ENCODE measurements at places on chromosomes 4 and X.

GRCh38 chrX:13007519-13008188, 32.7 kb downstream of the TMSB4X start:
- no peak for DNase-seq

GRCh38 chr4:97828646-97829045, 314.6 kb downstream of the STPG2 start:
- no peak for DNase-seq

DNA sequence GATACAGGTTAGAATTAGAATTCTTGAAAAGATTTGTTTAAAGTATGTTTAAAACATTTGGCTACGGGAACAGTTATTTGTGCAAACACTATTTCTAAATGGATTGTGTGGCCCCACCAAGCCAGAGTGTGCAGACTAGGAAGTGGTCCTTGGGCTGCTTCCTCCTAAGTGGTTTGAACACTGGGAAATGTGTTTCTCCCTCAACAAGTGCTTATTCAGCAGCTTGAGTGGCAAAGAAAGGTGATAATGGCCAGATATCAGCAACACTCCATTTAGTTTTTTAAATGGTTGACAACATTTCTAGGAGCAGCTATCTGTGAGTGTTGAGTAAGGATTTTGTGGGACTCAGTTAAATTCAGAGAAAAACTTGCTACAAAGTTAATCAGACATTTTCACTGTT, 141.4 kb upstream of the LNX1 start:
- no peak for DNase-seq

- DNase-seq = no peak
Measured at GRCh38 chr4:119132306-119132705, 3.3 kb upstream of the MYOZ2 start.

- no peak for DNase-seq
Measured at GRCh38 chrX:71504346-71504745, 28.6 kb upstream of the OGT start.

DNA sequence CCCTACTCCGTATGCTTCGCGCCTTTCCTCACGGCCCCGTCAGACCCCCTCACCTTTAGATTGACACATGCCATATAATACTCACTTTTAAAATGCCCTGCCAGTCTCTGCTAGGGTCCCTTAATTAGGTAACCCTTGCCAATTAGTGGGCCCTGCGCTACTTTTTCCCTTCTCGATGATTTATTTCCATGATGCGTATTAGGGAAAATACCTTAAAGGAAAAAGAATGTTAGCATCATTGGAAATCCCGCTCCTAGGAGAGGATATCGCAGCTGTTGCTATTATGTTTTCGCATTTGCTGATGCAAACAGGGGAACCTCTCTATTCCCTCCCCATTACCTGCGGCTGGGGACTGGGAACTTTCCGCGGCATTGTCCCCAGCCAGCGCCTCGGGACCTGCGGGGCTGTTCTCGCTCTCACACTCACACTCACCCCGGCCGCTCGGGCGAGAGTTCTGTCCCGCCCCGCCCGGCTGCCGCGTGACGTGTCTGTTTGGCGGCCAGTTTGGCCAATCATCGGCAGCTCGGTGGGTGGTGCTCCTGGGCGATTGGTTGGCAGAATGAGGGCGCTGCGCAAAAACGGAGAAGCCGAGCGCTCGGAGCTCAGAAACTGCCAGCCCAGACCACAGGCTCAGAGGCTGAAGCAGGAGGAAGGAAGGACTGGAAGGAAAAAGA, at the start of gene PCDH10:
Gene PCDH10 (plus strand): TSS at position 605 of the 674 bp plus-strand sequence. CDS start 847 bp downstream, outside the sequence.
- peak; percentile 81 for DNase-seq

DNA sequence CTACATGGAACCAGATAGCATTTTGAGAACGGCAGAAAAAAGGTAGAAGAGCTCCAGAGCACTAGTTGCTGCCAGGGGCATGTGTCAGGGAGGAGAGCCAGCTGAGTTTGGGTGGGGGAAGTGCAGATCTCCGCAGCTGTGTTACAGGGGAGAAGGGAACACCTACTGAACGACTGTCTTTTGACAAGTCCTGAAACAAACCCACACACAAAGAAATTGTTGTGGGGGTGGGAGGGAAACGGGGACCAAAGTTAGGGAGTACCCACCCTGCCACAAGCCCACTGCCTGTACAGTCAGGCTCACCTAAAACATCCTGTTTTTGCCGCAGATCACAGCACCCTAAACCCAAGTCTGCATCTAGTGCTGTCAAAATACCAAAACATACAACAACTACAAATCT, 55.5 kb downstream of the LEF1 start:
- DNase-seq = no peak

- DNase-seq = no peak
Measured at GRCh38 chr4:86967798-86968197, 33.0 kb downstream of the AFF1 start.

- no peak for DNase-seq
Measured at GRCh38 chr4:1401409-1402020, 4.7 kb downstream of the NKX1-1 start.

DNA sequence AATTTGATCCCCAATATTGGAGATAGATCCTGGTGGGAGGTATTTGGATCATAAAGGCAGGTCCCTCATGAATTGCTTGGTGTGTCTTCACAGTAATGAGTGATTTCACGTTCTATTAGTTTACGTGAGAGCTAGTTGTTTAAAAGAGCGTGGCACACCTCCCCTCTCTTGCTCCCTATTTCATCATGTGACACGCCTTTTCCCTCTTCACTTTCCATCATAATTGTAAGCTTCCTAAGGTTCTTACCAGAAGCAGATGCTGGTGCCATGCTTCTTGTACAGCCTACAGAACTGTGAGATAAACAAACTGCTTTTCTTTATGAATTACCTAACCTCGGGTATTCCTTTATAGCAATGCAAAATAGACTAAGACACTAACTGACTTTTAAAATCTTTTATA, 34.0 kb upstream of the FMR1 start:
- DNase-seq = no peak
